ENCODE measurements at places on chromosomes 2 and 18.

DNA sequence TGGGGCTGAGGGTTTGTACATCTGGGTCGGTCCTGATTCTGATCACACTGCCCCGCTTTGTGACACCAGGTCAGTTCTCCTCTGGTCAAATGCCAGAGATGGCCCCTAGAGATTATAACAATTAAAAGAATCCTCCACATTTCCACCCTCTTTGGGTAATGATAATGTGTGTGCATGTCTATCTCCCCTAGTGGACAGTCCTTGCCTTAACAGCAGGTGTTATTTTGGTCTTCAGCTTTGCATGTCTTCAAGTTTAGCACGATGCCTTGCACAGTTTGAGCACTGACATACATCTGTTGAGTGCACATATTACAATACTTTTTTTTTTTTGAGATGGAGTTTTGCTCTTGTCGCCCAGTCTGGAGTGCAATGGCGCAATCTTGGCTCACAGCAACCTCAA lies 25.7 kb upstream of the COX7A2L start:
- H3K27ac ChIP-seq, result no peak overlapping the region
- H3K36me3 ChIP-seq, result no peaks in the 10 kb centered on the region
- H3K4me1 ChIP-seq, result no peaks in the 10 kb centered on the region
- no peak overlapping the region for H3K4me3 ChIP-seq
- no peak for DNase-seq

DNA sequence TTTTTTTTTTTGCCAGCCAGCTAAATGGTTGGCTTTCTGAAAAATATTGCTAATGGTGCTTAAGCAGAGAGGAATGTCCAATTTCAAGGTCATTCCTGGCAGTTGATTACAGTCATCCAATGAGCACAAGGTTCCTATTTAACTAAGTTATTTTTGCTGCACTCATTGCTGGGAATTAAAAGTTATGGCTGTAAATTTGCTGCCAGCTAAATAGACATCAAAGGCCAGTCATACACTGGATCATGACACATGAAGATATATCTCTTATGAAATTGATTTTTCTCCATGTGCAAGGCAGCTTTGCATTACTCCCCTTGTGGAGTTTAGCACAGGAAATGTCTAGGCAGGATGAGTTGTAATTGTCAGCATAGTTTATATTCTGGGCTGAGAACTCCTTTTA lies 1898.4 kb upstream of the CELF4 start:
- H3K27ac ChIP-seq, result no peak overlapping the region
- no peak overlapping the region for H3K4me3 ChIP-seq
- H3K4me1 ChIP-seq, result no peaks in the 10 kb centered on the region
- H3K27me3 ChIP-seq, result no peaks in the 10 kb centered on the region
- no peaks in the 10 kb centered on the region for H3K36me3 ChIP-seq

DNA sequence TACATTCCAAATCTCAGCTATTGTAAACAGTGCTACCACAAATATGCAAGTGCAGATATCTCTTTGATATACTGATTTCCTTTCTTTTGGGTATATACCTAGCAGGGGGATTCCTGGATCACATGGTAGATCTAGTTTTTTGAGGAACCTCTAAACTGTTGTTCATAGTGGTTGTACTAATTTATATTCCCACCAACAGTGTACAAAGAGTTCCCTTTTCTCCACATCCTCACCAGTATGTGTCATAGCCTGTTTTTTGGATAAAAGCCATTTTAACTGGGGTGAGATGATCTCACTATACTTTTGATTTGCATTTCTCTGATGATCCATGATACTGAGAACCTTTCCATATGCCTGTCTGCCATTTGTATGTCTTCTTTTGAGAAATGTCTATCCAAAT lies 6.3 kb upstream of the CCNT2 start:
- H3K4me3 ChIP-seq, result no peak overlapping the region
- H3K27ac ChIP-seq, result no peak overlapping the region
- peaks cover 8% of the 10 kb centered on the region for H3K4me1 ChIP-seq
- H3K36me3 ChIP-seq, result no peaks in the 10 kb centered on the region
- H3K27me3 ChIP-seq, result no peaks in the 10 kb centered on the region

- H3K4me1 ChIP-seq, result no peaks in the 10 kb centered on the region
- H3K4me3 ChIP-seq, result no peak overlapping the region
- H3K36me3 ChIP-seq, result no peaks in the 10 kb centered on the region
- no peak overlapping the region for H3K27ac ChIP-seq
- H3K27me3 ChIP-seq, result peaks cover 6% of the 10 kb centered on the region
- DNase-seq, result no peak
Measured at GRCh38 chr18:49722477-49722876, 90.9 kb downstream of the ACAA2 start.

- H3K36me3 ChIP-seq, result no peaks in the 10 kb centered on the region
- H3K27me3 ChIP-seq, result no peaks in the 10 kb centered on the region
- H3K4me1 ChIP-seq, result no peaks in the 10 kb centered on the region
Measured at GRCh38 chr2:238591732-238592131, 165.0 kb downstream of the ASB1 start.

- H3K4me1 ChIP-seq, result peaks cover 18% of the 10 kb centered on the region
- H3K4me3 ChIP-seq, result no peak overlapping the region
- no peaks in the 10 kb centered on the region for H3K27me3 ChIP-seq
- no peak overlapping the region for H3K27ac ChIP-seq
- H3K36me3 ChIP-seq, result peaks cover 3% of the 10 kb centered on the region
Measured at GRCh38 chr2:73739101-73739500, 2.0 kb upstream of the TPRKB start.

- H3K36me3 ChIP-seq, result no peaks in the 10 kb centered on the region
- H3K27me3 ChIP-seq, result no peaks in the 10 kb centered on the region
- H3K4me1 ChIP-seq, result no peaks in the 10 kb centered on the region
Measured at GRCh38 chr2:62597323-62597722, 91.3 kb upstream of the TMEM17 start.

DNA sequence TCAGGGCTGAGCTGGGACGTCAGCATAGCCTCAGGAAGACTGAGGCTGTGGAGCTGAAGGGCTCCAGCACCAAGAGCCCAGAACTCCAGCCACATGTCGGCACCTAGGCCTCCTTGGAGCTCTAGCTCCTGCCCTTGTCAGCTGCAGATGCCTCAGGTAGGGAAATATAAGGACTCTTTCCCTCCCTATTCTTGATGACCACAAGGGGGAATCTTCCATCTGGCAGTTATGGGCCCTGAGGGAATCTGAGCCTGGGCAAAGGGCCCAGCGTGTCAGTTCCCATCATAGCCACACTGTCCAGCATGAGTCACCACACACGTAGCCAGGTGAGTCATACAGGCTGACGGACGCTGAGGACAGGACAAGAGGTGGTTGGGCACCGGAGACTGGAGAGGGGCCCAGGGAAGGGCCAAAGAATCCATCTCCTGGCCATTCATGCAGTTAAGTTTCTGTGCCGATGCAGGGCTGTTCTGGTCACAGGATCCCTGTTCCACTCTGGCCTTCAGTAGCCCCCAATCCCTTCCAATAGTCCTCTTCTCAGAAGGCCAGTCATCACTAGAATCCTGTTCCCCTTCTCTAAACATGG lies 1.8 kb downstream of the MPV17 start:
- H3K36me3 ChIP-seq, result no peaks in the 10 kb centered on the region
- peaks cover 15% of the 10 kb centered on the region for H3K4me1 ChIP-seq
- H3K4me3 ChIP-seq, result no peak overlapping the region

DNA sequence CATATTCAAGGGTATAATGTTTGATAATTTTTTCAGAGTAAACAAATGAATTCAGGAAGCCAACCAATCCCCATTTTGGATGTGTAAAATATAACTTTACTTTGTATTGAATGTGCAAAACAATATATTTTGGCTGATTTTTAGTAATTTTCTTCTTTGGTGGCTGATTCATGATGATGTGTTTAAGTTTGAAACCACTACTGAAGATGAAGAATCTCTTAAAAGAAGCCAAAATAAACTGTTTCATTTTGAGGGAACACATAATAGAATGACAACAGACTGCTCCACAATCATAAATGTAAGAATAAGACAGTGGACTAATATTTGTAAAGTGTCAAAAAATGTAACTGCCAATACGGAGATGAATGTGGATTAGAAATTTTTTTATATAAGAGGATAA lies 52.5 kb upstream of the TRIM43 start:
- H3K4me1 ChIP-seq, result no peaks in the 10 kb centered on the region
- H3K4me3 ChIP-seq, result no peak overlapping the region
- H3K27ac ChIP-seq, result no peak overlapping the region
- no peak for DNase-seq
- H3K27me3 ChIP-seq, result no peaks in the 10 kb centered on the region

GRCh38 chr2:10717628-10718027 lies 3.8 kb upstream of the ATP6V1C2 start:
- H3K27ac ChIP-seq, result no peak overlapping the region
- DNase-seq, result no peak
- peaks cover 10% of the 10 kb centered on the region for H3K4me1 ChIP-seq
- H3K27me3 ChIP-seq, result peaks cover 13% of the 10 kb centered on the region

- H3K4me1 ChIP-seq, result no peaks in the 10 kb centered on the region
- DNase-seq, result no peak
- H3K27me3 ChIP-seq, result no peaks in the 10 kb centered on the region
- H3K36me3 ChIP-seq, result no peaks in the 10 kb centered on the region
- no peak overlapping the region for H3K27ac ChIP-seq
- no peak overlapping the region for H3K4me3 ChIP-seq
Measured at GRCh38 chr2:238963161-238963970, 115.5 kb downstream of the TWIST2 start.

DNA sequence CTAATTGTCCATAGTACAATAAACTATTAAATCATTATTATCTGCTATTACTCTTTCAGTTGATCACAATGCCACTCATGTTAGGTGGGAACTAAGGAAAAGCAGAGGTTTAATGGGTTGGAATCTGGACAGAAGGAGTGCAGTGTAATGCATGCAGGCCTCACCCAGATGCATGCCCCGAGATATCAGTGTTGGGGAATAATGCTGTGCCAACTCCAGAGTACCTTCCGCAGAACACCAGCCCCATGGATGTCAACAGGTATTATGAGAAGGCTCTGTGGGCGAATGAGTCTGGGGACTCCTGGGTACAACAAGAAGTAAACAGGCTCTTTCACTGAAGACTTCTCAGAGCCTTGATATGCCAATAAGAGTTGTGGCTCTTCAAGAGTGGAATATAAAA lies 377.4 kb downstream of the ALK start:
- H3K4me3 ChIP-seq, result no peak overlapping the region
- no peaks in the 10 kb centered on the region for H3K4me1 ChIP-seq
- no peaks in the 10 kb centered on the region for H3K36me3 ChIP-seq
- no peak for DNase-seq
- no peaks in the 10 kb centered on the region for H3K27me3 ChIP-seq
- H3K27ac ChIP-seq, result no peak overlapping the region

DNA sequence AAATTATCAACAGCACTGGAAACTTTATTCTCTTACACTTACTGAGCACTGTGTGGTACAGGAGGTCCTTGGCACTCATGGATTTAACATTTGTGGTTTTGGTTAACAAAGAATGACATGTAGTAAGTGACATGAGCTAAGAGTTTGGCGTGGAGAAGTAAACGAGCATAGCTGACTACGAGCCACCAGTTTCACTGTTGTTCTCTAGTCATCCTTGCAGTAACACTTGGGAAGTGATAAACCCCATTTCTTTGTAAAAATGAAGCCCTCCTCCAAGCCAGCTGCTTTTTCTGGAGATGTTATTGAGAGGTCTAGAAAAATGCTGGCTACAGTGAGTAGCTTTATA lies 32.7 kb downstream of the QPCT start:
- DNase-seq, result no peak
- peaks cover 16% of the 10 kb centered on the region for H3K4me1 ChIP-seq
- H3K36me3 ChIP-seq, result no peaks in the 10 kb centered on the region
- H3K4me3 ChIP-seq, result no peak overlapping the region
- no peak overlapping the region for H3K27ac ChIP-seq

GRCh38 chr2:1472350-1472749 lies 59.1 kb downstream of the TPO start:
- H3K36me3 ChIP-seq, result no peaks in the 10 kb centered on the region
- no peaks in the 10 kb centered on the region for H3K27me3 ChIP-seq

DNA sequence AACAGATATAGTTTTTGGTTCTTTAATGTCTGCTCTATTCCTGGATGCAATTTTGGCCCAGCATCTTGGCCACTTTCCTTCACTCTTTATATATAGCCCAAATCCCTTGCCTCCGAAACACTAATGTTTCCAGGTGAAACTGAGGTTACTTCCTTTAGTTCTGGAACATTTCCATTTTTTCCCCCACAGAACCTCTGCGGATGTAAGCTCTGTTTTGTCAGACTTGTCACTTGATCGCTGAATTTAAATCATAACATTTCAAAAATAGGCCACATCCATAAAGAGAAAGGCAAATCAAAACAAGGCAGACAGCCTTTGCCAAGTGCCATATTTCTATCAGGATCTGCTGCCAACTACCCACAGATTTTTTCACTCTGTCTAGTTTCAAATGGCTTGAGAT lies 115.1 kb downstream of the ANKRD44 start:
- peaks cover 86% of the 10 kb centered on the region for H3K4me1 ChIP-seq
- peak overlapping the region; percentile 1 for H3K4me3 ChIP-seq
- no peak for DNase-seq
- H3K27me3 ChIP-seq, result no peaks in the 10 kb centered on the region

DNA sequence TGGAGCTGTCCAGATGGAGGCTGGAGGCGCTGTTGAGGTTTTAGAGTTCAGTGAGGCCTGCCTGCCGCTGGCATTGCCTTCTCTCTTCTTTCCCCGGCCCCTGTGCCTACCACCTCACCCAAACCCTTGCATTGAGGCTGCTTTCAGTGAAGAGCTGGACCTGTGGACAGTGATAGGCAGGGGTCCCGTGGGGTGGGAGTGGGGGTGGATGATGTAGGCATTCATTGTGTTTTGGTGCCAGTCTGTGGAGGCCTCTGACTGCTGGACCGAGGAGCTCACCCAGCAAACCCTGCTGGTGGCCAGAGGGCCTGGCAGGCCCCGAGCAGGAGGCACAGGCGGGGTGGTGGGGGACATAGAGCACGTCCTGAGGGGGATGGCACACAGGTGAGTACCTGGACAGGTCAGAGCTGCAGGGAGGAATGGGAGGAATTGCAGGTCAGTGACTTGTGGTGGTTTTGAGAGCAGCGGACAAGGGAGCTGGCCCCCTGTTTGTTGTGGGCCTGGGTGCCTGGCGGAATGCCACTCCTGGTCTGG lies 35.6 kb downstream of the NGEF start:
- H3K36me3 ChIP-seq, result no peaks in the 10 kb centered on the region
- H3K27ac ChIP-seq, result no peak overlapping the region
- H3K4me3 ChIP-seq, result no peak overlapping the region
- no peaks in the 10 kb centered on the region for H3K4me1 ChIP-seq
- H3K27me3 ChIP-seq, result no peaks in the 10 kb centered on the region

DNA sequence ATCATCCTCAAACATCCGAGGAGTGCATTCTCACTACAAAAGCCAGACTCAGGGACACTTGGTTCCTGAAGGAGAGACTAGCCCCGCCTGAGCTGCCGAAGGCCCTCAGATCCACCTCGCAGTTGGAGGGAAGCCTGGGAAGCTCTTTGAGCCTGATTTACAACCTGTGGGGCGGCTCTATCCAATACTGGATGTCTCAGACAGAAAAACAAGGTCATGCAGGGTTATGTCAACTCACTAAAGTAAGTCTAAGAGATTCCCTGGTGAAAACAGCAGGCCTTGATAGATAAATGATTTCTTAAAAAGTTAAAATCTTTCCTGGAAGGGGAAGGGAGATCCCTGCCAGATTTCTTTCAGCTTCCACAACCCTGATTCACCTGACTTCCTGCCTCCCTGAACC lies 284.3 kb downstream of the CYP26B1 start:
- H3K4me1 ChIP-seq, result no peaks in the 10 kb centered on the region
- no peak overlapping the region for H3K4me3 ChIP-seq
- DNase-seq, result no peak
- H3K27me3 ChIP-seq, result no peaks in the 10 kb centered on the region
- no peak overlapping the region for H3K27ac ChIP-seq
- H3K36me3 ChIP-seq, result no peaks in the 10 kb centered on the region

GRCh38 chr18:45423659-45424058 lies 191.6 kb upstream of the SLC14A2 start:
- no peak overlapping the region for H3K4me3 ChIP-seq
- H3K27me3 ChIP-seq, result no peaks in the 10 kb centered on the region
- H3K27ac ChIP-seq, result no peak overlapping the region
- DNase-seq, result no peak
- no peaks in the 10 kb centered on the region for H3K36me3 ChIP-seq
